ENCODE measurements at places on chromosomes 1 and 21. TPM values are rescaled to one million over a fixed set of nuclear protein-coding genes. Genes with fewer than 3 reads are reported as not detected.

DNA sequence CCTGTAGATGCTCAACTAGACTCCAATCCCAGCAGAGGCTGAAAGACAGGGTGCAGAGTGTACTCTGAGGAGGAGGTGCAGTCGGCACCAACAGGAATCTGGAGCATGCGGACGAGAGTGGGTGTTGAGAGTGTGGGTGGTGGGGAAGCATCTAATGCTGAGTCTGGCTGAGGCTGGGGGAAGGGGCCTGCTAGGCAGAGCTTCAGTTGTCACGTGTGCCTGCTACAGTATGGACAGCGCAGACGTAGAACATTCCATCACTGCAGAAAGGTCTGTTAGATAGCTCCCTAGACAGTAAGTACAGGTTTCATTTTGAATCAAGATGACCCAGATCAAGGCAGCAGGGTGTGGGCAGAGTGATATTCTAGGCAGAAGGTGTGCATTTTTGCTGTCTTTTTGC lies 23.1 kb downstream of the SNAP47 start:
- DNase-seq, result peak; percentile 85

DNA sequence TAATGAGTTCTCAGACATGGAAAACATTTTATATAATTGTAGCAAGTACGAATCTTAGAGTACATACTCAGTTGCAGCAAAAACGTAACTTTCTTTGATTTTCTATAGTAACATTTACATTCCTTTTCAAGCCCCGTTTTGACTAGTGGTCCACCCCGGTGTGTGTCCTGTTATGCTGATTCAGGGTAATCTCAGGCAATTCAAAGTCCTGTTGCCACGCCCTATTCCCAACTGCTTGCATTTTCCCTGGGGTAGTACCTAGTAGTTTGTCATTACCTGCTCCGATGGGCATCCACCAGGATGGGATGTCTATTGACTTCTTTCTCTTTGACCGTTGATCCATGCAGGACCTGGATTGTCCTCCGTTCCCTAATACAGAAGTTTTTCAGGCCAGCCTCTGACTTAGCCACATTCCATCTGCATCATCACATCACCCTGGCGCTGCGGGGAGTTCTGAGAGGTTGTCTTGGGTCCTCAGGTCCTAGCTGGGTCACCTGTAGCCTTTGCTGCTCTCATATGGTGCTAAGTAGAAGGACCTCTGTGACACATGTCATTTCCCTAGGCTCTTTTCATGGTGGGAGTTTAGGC lies 15.0 kb upstream of the FCAMR start:
- no peak for DNase-seq

DNA sequence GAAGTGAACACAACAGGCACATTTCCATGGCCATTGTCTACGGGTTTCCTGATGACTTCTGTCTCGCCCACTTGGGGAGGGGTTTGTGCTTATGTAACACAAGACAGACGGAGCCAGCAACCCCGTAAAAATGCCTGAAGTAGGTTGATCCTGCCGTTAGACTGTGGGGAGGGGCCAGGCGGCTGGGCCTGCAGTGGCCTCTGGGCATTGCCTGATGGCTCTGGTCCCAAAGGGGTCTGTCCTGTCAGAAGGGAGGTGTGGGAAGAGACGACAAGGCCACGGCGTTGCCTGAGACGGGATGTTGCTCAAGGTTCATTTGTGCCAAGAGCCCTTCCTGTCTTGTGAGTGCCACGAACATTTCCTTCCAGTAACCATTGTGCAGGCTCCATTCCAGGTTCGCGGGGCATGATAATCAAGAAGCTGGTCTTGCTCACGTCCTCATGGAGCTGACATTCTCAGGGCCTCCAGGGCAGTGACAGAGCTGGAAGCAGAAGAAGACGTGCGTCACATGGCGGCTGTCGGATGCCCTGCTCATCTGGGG lies 44.7 kb downstream of the ABCG1 start:
- no peak for DNase-seq

- DNase-seq, result peak; percentile 82
Observed at GRCh38 chr1:27418326-27419185, 26.1 kb downstream of the GPR3 start.

DNA sequence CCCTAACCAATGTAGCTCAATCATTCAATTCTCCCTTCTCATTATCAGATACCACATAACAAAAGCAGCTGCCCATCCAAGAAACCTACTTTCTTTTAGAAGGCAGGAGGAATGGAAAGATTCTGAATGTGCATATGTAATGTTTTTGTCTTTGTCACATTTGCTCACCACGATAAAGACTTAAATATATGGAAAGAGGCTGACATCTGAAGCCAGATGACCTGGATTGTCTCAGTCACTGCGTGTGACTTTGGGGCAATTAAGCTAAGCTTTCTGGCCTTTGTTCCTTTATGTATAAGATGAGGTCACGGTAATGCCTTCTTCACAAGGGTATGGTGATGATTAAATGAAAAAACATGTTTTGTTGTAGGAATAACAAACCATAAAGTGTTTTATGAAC lies 42.6 kb downstream of the LRRC52 start:
- DNase-seq, result no peak

The OR6K3 gene
- total RNA-seq, result not detected

The RUNX1 gene
- total RNA-seq, result 11.6 TPM

GRCh38 chr1:173970252-173970651 lies 51.9 kb downstream of the RC3H1 start:
- no peak for DNase-seq

GRCh38 chr1:228778961-228779360 lies 43.7 kb downstream of the RHOU start:
- DNase-seq, result no peak

DNA sequence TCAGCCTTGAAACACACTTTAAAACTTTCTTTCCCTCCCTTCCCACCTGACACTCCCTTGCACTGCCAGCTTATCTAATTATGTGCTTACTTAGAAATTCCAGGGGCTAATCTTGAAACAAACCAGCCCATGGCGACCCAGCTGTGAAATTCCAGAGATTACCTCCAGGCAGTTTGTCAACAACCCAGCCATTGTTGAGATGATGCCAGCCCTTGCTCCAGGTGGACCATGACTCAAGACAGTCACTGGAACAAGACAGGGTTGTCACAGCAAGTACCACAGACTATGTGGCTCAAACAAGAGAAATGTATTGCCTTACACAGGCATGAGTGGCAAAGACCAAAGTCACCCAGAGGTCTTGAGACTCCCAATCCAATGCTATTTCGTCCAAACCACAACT lies 7.9 kb downstream of the FYB2 start:
- DNase-seq, result no peak

- DNase-seq, result no peak
Observed at GRCh38 chr1:19178734-19179398, 31.2 kb downstream of the UBR4 start.

DNA sequence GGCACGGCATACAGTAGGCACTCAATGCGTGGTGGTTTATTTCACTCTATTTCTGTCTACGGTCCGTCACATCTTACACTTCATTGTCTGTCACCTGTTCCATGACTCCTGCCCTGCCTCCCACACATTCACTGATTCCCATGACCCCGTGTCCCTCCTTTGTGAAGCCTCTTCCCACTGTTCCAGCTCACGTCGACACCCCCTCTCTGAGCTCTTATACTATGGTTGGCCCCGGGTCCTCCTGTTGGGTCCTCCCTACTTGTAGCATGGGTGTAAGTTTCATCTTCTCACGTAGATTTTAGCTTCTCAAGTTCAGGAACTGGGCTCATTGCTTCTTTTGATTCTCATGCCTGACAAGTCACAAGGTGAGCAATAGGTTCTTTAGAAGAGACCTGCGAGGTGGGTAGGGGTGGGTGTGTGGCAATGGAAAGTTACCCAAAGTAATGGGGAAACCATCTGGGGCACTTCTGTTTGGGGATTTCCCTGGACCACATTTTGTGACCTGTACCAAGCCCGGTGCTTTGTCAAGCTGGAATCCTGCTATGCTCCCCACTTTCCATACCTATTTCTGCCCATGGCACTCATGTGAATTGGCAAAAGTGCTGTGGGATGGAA lies 22.1 kb upstream of the IL10 start:
- DNase-seq, result no peak

The SYNC gene
- 5.0 TPM for total RNA-seq

DNA sequence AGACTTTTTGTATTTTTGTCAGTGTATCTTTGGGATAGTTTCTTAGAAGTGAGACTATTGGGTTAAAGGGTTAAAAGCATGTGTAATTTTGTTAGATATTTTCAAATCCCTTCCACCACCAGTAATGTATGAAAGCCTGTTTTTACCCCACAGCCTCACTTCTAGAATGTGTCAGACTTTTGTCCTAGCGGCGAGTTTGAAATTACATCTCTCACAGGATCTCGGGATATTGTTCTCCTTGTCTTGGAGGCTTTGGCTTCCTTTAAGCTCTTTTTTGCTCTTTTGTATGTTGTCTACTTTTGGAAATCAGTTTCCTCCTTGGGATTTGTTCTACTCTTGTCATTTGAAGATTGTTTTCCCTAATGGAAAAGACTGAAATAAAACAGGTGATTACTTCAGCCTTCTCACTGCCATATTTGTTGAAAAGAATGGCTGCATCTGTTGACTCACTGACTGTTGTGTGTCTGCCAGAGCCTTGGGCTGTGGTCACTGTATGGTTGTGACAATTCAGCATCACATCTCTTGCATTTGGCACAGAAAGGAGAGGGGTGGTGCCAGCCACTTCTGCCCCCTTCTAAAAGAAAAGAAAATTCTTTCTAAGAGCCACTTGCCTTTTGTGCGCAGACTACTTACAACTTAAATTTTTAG lies 22.6 kb downstream of the ST3GAL3 start:
- no peak for DNase-seq

- DNase-seq, result no peak
Observed at GRCh38 chr1:116826818-116827606, 72.8 kb downstream of the CD2 start.

All from dorsolateral prefrontal cortex (tissue), 122 donors.